Activated CD4-positive, alpha-beta memory T cell treated with anti-CD3 and anti-CD28 coated beads for 36 hours (primary cell): ENCODE measurements at places on chromosomes 3 and 15. TPM values are rescaled to one million over a fixed set of nuclear protein-coding genes. Genes with fewer than 3 reads are reported as not detected.
A peak's percentile ranks its signal among the peaks of the same experiment; 100 is the strongest.

Gene LIPH
- not detected for total RNA-seq

Gene CYP8B1
- not detected for total RNA-seq

Gene SLC24A5
- total RNA-seq = not detected

Gene CFAP100
- not detected for total RNA-seq

Gene MKRN2OS
- total RNA-seq = not detected

Gene SRGAP3
- 3.5 TPM for total RNA-seq

Gene PYGO1
- total RNA-seq = not detected

Gene RLBP1
- total RNA-seq = not detected

Gene ABCF3
- 41.2 TPM for total RNA-seq

Gene TMEM266
- not detected for total RNA-seq

Gene KCNAB1
- total RNA-seq = not detected

Gene GCHFR
- 36.0 TPM for total RNA-seq

Gene TMEM207
- total RNA-seq = not detected

Gene PARP9
- total RNA-seq = 38.4 TPM

Gene IL17RE
- total RNA-seq = 1.9 TPM

Gene CCR8
- 0.51 TPM for total RNA-seq

Gene MCF2L2
- total RNA-seq = 3.9 TPM

Gene EOMES
- total RNA-seq = 1.5 TPM

- peak; percentile 52 for DNase-seq
Observed at GRCh38 chr15:69782809-69783208, 314.9 kb downstream of the TLE3 start.

- DNase-seq = no peak
Observed at GRCh38 chr3:29576675-29577074, 295.8 kb downstream of the RBMS3 start.

- DNase-seq = no peak
Observed at GRCh38 chr3:154954757-154955156, 125.4 kb upstream of the MME start.

DNA sequence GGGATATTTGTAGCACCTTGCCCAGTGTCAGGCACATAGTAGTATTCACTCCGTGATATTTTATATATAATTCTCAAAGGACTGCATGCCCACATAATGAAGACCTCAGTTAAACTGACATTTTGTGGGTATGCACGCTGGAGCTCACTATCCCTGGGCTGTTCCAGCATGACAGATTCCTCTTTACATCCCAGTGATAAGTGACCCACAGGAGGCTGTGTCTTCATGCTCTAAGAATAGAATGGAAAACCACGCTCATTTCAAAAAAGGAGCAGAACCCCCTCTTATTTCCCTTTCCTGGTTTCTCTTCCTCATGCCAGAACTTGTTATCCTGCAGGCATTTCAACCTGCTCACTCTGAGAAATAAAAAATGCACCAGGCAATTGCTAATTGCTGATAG is 717.5 kb downstream of the AGBL1 start:
- no peak for DNase-seq

DNA sequence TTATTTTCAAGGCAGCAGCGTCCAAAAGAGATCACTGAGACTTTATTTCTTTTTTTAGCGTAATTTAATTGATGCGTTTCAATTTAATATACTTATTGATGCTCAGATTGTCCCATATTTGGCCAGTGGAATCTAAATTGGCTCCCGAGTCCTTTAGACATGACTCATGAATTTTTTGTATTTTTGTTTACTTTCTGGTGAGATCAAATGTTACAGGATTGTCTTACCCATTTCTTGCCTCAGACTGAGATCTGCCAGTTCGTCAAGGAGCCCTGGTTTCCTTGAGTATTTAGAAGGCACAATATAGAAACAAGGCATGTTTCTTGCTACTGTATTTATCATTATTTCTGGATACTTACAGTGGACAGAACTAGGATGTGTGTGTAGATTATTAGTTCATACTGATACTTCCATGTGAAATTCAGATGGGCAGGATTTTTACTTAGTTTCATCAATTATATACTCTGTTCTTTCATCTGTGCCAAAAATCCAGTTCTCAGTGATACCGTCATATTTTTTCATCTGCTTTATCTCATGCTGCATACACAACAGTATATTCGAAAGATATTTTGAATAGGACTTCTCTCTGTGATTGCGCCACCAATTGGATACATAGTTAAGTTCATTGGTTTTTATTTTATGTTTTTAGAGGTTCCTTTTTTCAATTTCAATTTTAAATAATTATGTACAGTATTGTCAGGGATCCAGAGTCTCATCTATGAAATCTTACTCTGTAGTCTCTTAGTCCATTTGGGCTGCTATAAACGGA is 436.9 kb upstream of the C2CD4B start:
- DNase-seq = no peak

GRCh38 chr3:62567097-62568021 is 194.0 kb upstream of the FEZF2 start:
- no peak for DNase-seq

DNA sequence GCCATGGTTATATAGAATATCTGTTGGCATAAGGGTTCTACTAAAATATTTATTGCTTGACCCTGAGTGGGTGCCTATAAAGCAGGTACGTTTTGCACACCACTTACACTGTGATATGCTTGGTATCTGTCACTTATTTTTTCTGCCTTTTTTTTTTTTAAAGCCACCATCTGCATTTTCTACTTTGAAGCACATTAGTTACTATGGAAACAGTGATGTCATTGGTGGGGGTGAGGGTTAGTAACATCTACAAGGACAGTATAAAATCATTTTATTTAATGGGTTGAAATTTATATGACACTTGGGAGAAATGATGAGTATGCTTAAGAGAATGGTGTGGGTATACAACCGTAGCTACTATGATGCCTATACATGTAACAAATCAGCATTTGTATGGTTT is 25.6 kb downstream of the SLCO3A1 start:
- DNase-seq = no peak

- DNase-seq = no peak
Observed at GRCh38 chr3:111846717-111847116, 12.3 kb upstream of the PHLDB2 start.

GRCh38 chr3:52874160-52874701 is 23.1 kb downstream of the STIMATE start:
- no peak for DNase-seq

DNA sequence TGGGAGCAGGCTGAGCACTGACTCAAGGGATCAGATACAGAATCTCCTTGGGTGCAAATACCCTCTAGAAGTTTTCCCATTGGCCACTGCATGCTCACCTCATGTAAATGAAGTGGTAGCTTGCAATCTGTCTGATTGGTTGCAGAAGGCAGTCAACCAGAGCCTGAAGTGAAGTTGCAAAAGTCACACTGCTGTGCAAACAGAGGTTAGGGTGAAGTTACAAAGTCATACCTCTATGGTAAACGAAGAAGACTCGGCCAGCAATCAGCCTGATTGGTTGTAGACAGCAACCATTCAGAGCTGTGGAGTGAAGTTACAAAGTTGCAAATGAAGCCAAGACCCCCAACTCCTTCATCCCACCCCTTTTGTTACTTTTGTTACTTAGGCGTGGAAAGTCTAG is 27.1 kb downstream of the STARD9 start:
- no peak for DNase-seq

DNA sequence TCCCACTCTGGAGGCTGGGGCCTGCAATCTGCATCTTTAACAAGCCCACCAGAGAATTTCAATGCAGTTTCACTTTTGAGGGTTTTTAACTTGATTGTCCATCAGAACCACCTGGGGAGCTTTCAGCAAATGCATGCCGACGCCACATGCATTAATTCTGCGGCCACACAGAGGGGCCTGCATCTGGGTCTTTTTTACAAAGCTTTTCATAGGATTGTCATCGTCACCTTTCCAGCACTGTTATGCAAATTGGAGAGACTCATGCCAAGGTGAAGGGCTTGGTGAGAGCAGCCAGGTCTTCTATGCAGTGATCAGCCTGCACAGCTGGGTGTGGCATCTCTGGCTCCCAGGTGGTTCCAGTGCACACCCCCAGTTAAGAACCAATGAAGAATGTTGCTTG is 143.0 kb upstream of the CTDSPL start:
- no peak for DNase-seq

GRCh38 chr15:36757189-36757814 is 177.9 kb downstream of the CDIN1 start:
- DNase-seq = no peak

GRCh38 chr3:64945171-64945729 is 257.4 kb upstream of the ADAMTS9 start:
- DNase-seq = no peak

GRCh38 chr3:44415421-44415820 is 62.0 kb downstream of the ZNF445 start:
- no peak for DNase-seq

DNA sequence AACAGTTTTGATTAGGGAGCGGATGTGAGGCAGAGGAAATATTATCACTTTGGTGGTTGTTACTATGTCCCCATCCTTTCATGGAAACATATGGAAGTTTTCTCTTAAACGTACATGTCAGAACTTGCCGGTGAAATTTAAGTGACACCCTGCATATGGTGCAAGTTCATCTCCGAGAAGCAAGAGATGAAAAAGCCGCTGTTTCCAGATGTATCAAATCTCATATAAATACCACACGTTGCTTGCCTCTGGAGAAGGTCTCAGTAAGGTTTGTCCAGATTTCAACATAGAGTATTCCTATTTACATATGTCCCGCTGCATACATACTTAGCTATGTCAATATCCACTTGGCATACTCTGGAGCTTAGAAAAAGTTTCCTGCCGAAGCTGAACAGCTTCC is 172.2 kb upstream of the ICE2 start:
- DNase-seq = no peak

GRCh38 chr3:128726023-128727016 is at the start of gene RAB7A:
Gene RAB7A, plus strand, starts transcription at chr3:128726183. Its CDS starts 69,185 bp downstream, at chr3:128795368.
- DNase-seq = peak; percentile 99

DNA sequence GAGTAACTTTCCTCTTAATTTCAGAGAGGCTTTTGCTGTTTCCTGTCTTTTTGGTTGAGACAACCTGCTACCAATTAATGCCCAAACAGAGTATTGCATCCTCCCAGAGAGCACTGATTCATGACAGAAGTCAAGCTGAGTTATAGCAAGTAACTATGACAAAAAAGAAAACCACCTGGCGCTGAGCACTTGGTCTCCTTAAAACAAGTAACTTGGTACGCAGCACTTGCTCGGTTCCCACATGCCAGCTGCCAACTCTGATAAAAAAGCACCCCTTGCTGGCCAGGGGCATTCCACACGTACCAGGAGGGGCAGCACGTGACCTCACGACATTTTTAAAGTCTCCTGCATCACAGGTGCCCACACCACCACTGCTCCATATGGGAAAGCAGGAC is 13.5 kb upstream of the MYO5C start:
- DNase-seq = no peak

DNA sequence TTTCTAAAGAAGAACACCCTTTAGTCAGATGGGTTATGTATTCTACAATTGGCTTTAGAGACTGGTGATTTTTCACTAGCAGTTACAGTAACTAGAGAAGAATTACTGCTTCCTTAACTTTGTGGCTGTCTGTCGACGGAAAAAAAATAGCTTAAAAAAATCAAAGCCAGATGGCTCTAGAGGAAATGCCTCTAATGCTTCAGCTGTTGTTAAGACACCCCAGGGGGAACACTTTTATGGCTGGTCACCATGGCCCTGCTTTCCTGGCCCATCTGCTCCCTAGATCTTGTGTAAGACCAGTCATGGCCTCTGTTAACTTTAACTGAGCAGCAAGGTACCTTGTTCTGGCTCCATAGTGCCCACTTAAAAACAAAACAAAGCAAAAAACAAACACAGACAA is 198.6 kb upstream of the PLSCR5 start:
- no peak for DNase-seq

GRCh38 chr3:63726656-63727055 is 74.2 kb downstream of the SNTN start:
- no peak for DNase-seq

DNA sequence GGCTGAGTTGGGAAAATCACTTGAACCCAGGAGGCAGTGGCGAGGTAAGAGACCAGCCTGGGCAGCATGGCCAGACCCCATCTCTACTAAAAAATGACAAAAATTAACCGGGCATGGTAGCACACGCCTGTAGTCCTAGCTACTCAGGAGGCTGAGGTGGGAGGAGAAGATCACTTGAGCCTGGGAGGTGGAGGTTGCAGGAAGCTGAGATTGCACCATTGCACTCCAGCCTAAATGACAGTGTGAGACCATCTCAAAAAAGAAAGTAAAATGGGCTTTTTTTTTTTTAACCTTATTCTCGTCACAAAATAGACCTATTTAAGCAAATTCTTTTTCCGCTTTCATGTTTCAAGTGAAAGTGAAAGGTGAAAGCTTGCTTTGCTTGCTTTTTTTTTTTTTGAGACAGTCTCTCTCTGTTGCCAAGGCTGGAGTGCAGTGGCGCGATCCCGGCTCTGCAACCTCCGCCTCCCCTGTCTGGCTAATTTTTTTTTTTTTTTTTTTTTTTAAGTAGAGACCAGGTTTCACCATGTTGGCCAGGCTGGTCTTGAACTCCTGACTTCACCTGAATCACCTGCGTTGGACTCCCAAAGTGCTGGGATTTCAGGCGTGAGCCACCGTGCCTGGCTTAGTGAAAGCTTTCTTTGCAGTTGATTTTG is 3.6 kb downstream of the PDIA3 start:
- peak; percentile 70 for DNase-seq

DNA sequence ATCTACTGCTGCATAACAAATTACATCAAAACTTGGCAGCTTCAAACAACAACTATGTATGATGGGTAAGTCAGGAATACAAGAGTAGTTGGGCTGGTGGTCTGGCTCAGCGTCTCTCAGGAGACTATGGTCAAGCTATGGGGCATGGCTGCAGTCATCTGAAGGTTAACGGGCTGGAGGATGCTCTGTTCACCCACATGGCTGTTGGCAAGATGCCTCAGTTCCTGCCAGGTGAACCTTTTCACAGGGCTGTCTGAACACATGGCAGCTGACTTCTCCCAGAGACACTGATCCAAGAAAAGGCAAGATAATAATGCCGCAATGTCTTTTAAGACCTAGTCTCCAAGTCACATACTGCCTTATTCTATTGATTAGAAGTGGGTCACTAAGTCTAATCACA is 63.7 kb downstream of the GPR176 start:
- no peak for DNase-seq

GRCh38 chr3:25000971-25001591 is 427.0 kb upstream of the RARB start:
- DNase-seq = no peak

- DNase-seq = no peak
Observed at GRCh38 chr15:100770661-100771584, 108.7 kb upstream of the ALDH1A3 start.

GRCh38 chr3:123618768-123619484 is 34.1 kb upstream of the HACD2 start:
- no peak for DNase-seq

- DNase-seq = no peak
Observed at GRCh38 chr15:81314378-81314777, 9.6 kb downstream of the STARD5 start.

GRCh38 chr3:87227835-87228144 is 681 bp downstream of the CHMP2B start:
- DNase-seq = no peak

DNA sequence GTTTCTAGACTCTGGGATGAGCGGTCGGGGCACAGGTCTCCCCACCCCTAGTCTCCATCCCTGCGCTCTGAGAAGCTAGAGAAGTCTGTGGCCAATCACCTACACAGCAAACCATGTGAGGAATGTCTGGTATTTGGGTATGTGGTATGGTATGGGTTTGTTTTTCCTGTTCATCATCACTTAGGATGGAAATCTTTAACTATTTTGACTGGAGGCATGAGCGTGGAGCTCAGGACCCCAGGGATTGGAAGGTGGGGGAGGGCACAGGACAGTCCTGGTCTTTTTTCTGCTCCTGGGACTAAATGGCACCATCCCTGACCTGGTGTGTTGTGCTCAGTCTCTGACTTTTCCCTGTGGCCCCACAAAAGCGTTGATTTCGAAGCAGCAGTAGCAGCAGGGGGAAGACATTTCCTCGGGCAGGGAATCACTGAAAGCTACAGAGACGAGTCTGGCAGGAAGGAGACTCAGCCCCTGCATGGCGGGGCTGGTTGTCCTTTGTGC is 191.7 kb upstream of the TPM1 start:
- no peak for DNase-seq
